ENCODE measurements at places on chromosomes 4 and X.

DNA sequence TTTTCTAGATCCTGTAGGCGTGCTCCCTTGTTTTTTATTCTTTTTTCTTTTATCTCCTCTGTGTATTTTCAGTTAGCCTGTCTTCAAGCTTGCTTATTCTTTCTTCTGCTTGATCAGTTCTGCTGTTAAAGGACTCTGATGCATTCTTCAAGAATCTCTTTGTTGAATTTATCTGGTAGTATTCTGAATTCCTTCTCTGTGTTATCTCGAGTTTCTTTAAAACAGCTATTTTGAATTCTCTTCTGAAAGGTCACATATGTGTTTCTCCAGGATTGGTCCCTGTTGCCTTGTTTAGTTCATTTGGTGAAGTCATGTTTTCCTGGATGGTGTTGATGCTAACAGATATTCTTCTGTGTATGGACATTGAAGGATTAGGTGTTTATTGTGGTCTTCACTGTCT, 15.3 kb downstream of the RAB33B start:
- no peak for DNase-seq

DNA sequence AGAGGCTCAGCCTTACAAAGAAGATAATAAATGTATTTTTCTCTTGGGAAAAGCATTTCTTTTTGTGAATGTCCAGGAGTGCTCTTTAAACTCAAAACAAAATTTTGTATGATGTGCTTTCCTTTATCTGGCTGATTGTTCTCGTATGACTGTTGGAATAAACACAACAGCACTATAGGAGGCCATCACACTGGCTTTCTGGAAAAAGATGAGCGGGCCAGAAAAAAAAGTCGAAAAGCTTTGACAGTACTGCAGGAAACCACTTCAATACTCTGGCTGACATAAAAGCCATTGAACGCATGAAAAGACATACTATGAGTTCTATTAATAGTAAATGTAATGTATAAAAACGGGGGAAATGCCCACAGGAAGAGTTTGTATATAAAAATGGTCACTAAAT, 64.7 kb upstream of the CTSO start:
- DNase-seq, result no peak

- DNase-seq, result no peak
Observed at GRCh38 chrX:36443007-36443406, 523.5 kb downstream of the CFAP47 start.

DNA sequence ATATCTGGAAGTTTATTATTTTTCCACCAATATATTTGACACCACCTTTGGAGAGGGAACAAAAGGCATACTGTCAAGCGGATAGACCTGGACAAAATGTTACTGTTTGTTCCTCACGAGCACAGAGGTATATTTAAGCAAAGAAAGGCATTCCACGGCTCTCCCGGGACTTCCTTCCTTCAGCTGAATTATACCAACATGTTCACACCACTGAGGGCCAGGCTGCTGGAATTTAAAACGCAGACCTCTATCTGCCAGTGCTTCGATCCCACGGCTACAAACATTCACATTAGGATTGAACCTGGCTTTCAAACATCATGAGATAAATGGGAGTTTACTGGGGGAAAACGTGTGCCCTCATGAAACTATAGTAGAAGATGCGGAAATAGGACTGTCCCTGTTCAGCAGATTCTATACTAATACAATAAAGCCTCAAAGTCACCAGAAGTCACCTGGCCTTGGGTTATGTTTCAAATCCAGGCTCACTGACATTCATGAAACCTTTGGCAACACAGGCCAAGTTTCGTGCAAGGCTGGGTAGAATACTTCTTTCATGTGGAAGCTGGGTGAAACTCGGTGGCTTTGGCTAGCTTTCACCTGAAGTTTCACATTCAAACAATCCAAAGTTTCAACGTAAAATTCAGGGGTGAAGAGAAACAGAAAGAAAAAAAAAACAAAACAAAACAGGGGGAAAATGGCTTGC, 39.5 kb downstream of the SORBS2 start:
- no peak for DNase-seq

- no peak for DNase-seq
Observed at GRCh38 chrX:48520976-48521352, 644 bp upstream of the EBP start.

- DNase-seq, result no peak
Observed at GRCh38 chr4:3066836-3067400, 7.4 kb downstream of the HTT-AS start.

DNA sequence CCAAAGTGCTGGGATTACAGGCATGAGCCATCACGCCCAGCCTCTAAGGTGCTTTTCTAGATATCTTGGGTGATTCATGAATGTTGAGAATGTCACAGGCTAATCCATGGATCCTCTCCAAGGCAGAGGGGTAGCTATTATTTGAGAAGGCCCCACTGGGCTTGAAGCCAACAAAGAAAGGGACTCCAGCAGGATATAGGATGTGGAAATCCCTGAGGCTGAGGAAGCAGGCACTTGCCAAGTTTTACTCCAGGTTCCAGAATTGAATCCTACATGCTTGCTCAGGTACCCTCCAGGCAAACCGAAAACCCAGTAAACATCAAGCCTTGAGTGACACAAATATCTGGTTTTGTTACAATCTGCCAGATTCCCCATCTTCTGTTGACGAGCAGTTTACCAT, 15.8 kb downstream of the NLGN3 start:
- DNase-seq, result no peak

- DNase-seq, result no peak
Observed at GRCh38 chr4:23312686-23313085, 577.2 kb downstream of the PPARGC1A start.

DNA sequence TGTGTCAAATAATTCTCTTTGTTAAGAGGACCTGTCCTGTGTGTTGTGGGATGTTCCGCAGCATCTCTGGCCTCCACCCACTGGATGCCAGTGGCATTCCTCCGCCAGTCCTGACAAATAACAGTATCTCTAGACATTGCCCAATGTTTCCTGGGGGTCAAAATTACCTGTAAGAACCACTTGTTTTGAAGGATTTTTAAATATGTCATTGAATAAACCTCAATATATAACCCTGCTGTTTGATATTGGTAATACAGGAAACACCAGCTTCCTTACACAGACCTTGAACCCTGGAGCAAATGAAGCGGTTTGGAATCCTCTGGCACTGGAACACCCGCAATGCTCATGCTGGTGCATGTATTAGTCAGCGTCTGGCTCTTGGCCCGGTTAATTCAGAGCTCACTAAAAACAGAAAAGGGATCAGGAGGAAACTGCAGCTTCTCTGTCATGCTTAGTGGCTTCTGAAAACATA, 101.3 kb downstream of the TBL1X start:
- no peak for DNase-seq
